ENCODE measurements at places on chromosomes 2 and 18.

- no peak for DNase-seq
These were observed 32.0 kb downstream of the PREPL start for GRCh38 chr2:44329343-44329742.

DNA sequence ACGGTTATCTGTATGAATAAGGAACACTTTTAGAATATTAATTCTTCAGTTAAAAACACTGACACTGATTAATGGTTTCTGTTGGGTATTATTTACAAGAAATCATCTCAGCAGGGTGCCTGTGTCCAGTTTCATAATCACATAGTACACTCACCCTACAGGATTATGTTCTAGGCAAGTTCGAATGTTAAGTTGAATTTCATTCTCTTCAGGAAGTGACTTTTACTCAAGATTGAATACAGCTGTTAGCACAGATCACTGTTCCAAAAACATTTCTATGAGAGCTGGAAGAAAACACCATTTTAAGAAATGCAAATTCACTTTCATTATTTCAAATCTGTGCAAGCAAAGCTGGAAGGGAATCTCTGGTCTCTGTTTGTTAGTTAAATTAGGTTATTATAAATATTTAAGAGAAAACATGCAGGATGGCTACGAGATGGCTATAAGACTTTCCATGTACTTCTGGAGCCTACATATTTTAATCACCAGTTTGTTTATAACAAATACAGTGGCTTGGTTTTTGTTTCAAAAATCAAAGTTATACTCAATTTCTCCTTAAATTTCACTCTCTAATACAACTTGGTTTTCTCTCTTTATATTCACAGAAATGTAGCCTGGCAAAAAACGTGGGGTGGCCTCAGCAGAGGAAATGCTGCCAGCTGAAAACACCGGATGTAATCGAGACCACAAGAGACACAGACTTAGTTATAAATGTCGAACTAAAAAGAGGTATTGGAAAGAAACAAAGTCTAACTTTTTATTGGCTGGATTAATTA lies 65.8 kb downstream of the RBMS1 start:
- no peak for DNase-seq

DNA sequence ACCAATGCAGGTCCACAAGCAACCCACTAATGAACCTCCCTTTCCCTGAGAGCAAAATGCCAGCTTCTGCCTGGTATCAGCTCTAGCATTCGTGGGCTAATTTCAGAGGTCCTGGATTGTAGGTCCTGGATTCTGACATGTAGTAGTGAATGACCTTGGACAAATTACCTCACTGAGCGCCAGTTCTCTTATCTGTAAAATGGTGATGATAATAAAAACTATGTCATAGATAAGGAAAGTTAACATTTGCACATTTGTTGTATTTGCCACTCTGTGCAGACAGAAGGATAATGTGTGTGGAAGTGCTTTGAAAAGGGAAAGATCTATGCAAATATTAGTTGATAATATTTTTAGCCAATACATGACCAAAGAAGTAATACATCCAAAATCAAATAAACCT lies 4.1 kb upstream of the TET3 start:
- no peak for DNase-seq

GRCh38 chr2:195572895-195573683 lies 83.9 kb upstream of the SLC39A10 start:
- no peak for DNase-seq

DNA sequence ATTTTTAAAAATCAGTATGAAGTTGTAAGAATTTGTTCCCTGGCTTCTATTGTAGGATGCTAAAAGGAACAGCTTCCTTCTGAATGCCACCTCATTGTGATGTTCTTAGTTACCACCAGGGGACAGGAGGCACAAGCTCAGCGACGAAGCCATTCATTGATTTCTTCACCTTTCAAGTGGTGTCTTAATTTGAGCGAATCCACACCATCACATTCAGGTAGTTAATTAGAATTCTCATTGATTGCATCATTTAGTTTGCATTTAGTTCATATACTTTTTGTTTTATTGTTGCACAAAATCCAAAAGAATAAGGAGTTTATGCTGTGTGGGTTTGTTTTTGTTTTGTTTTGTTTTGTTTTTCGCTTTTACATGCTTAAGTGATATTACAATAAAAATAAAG lies 23.1 kb downstream of the CYP27C1 start:
- DNase-seq: no peak

- no peak for DNase-seq
These were observed 9.7 kb downstream of the TMEM18 start for GRCh38 chr2:667332-667999.

DNA sequence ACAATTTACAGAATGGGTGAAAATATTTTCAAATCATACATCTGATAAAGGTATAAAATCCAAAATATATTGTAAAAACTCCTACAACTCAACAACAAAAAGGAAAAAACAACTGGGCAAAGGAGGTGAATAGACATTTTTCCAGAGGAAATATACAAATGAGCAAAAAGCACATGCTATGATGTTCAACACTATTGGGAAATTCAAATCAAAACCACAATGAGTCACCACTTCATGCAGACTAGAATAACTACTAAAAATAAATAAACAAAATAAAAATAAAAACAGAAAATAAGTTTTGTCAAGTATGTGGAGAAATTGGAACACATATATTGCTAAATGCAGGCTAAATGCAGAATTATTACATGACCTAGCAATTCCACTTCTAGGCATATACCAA lies 120.9 kb downstream of the FSIP2 start:
- no peak for DNase-seq

- DNase-seq: no peak
These were observed 331.1 kb upstream of the SLC14A2 start for GRCh38 chr18:45284174-45284573.

DNA sequence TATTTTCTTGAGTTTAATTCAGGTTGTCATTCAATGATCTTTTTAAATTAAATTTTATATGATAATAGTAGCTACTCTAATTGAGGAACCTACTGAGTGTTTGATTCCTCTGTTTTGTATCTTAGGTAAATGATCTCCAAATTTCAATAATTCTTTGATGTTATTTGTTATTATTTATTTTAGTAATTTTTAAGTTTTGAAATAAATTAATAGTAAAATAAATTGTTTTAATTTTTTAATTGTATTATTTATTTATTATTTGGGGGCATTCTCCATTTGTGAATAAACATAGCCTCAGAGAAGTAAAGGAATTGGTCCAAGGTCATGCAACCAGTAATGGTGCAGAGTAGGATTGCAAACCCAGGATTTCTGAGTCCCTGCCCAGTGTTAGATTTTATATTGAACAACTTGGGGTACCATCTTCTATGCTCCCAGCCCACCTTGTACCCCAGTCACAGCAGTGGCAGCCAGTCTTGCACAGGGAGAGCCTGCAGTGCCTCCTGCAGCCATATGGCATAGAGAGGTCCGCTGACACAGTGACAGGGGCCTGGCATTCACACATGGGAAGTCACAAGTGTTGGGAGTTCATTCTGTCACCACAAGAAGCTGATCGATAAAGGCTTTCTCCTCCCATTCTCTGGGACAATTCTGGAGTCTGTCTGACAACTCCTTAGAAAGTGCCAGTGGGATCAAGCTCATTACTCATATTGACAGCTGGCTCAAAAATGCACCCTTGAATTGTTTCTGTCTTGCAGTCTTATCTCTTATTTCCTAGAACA lies 110.0 kb upstream of the ETAA1 start:
- DNase-seq: no peak

DNA sequence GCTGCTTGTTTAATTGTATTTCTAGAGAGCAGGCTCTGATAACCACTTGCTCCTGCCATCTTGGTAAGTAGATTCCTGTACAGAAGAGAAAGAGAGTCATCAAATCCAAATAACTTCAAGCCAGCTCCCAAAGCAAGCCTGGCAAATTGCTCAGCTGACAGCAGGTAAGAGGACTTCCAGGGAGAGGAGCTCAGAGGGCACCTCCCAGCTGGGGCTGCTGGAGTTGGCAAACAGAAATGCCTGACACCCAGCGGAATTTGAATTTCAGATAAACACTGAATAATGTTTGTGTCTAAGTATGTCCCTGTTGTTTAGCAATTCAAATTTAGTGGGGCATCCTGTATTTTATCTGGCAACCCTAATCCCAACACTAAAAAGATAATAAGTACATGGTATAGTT lies 86.2 kb downstream of the MYL12B start:
- no peak for DNase-seq

GRCh38 chr2:222194669-222195068 lies 104.1 kb downstream of the PAX3 start:
- no peak for DNase-seq
